ENCODE measurements at places on chromosomes 3 and 15.

GRCh38 chr3:14490255-14490654, 49.9 kb downstream of the GRIP2 start:
- no peak for DNase-seq

DNA sequence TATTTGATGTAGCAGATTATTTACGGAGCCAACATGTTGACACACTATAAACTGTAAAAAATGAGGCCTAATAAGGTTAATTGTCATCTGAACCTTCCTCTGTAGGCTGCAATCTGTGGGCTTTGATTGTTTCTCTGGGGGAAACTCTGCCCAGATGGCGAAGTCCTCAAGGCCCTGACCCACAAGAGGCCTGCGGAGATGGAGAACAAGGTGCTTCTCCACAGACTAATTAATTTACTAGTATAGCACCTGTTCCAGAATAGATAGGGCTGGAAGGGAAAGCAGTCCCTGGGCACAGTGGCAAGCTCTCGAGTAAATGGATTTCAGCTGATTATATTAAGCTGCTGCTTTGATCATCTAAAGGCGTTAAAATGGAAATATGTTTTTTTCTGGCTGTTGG, 338.8 kb upstream of the DNAJC19 start:
- DNase-seq = no peak

GRCh38 chr3:52827866-52828376, 2.6 kb downstream of the ITIH4 start:
- DNase-seq = no peak

DNA sequence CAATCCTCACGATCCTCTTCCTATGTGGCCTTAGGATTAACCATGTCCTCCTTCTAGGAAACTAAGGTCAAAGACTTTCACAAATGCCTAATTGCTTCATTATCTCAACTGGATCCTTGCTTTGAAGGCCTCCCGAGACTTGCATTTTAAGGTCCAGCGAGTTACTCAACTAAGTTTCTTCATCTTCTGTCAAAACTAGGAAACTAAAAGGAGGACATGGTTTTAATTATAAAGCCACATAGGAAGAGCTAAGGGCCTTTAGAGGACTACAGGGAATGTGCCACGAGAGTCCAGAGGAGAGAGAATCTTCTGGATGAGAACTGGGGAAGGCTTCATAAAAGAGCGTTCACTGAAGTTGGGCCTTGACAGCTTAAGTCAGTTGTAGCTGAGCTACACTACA, 87.8 kb upstream of the LPP start:
- no peak for DNase-seq

- DNase-seq = no peak
Measured at GRCh38 chr3:126818400-126819095, 114.5 kb downstream of the CHCHD6 start.

- no peak for DNase-seq
Measured at GRCh38 chr3:159763602-159764489, 224.8 kb upstream of the IL12A start.

GRCh38 chr3:72318504-72319193, 529.6 kb downstream of the SHQ1 start:
- DNase-seq = no peak

DNA sequence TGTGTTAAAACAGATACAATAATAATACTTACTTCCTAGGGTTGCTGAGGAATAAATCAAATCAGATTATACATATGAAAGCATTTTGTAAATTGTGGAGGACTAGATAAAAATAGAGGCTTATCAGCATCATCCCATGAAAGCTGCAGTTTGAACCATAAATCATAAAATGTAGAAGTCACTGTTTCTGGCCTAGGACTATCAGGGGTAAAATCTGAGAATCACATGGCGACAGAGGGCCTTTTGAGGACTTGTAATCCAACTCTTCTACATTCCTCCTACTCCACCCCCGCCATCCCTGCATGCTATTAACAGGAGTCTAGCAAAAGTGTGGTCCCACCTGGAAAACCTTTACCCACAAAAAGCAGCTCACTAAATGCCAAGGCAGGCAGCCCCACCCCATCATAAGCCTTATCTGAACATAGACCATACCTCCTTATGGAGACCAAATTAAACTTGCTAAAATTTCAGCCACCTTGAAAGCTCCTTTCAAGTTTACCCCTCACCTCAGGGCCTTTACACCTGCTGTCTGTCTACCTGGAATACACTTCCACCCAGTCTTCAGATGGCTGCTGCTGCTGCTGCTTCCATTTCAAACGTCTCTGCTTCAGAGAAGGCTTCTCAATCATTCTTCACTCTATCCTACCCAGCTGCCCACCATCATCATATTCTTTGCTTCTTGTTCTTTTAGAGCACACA, 11.5 kb downstream of the MB21D2 start:
- no peak for DNase-seq

DNA sequence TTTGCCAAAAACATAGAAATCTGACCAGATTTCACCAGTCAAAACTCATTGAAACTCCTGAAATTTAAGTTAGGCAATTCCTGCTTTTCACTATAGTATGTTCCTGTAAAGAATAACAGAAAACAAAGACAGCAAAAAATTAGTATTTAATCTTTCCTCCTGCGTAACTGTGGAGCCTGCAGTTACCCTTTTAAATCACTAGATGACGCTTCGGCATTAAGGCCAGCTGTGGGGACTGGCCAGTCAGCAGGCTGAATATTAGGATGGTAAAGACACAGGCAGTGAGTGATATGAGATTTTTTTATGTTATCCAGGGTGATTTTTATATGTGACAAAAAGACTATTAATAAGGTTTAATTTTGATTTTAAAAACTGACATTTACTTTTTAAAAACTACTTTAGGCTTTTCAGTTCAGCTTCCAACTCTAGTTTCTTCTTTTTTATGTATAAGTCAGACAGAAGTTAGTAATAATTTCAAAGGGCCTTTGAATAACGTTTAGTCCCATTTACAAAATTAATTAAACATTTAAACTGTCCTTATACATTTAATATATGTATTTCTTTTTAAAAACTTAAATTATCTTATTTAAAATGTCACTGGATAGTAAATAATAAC, 165.1 kb downstream of the PPM1L start:
- DNase-seq = no peak

GRCh38 chr15:96796841-96797240, 466.3 kb downstream of the NR2F2 start:
- no peak for DNase-seq

GRCh38 chr3:117762621-117763037, 1053.0 kb downstream of the TUSC7 start:
- no peak for DNase-seq

- DNase-seq = no peak
Measured at GRCh38 chr15:81011593-81011992, 10.9 kb downstream of the TLNRD1 start.

DNA sequence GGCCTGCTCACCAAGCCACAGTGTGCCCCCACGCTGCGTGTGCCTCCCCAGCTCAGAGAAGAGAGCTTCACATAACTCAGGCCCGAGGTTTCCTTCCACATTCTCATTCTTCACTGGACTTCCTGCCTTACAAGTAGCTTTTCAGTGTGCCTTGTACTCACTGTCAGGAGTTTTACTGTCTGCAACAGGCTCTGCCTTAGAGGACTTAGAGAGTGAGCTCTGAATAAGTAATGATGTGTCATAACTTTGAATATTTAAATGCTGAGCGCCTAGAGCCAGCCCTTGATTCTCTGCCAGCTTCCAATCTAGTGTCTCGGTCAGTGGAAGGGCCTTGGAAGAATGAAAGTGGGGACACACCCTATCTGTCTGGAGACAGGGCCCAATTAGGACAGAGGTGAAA, 41.8 kb downstream of the ITGB5 start:
- no peak for DNase-seq

DNA sequence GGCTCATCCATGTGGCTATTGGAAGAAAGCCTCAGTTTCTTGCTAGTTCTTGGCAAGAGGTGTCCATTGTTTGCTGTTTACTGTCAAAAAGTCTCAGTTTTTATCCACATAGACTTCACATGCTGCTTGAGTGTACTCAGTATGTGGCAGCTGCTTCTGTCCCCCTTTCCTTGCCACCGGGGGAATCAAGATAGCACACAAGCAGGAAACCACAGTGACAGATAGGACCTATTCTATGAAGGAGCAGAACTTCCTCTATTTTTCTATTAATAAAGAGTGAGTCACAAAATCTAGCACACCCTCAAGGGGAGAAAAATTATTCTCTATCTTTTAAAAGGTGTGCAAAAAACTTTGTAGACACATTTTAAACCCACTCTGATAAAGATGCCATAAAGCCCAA, 121.4 kb upstream of the GMNC start:
- no peak for DNase-seq

Measured in activated gamma-delta T cell treated with anti-CD3 and anti-CD28 coated beads, Interleukin-2, amount 50 U/mL, for 16 hours (primary cell).